Prostate gland (tissue), 2 donors: ENCODE measurements at places on chromosomes 11 and 22. TPM values are rescaled to one million over a fixed set of nuclear protein-coding genes. Genes with fewer than 3 reads are reported as not detected.

DNA sequence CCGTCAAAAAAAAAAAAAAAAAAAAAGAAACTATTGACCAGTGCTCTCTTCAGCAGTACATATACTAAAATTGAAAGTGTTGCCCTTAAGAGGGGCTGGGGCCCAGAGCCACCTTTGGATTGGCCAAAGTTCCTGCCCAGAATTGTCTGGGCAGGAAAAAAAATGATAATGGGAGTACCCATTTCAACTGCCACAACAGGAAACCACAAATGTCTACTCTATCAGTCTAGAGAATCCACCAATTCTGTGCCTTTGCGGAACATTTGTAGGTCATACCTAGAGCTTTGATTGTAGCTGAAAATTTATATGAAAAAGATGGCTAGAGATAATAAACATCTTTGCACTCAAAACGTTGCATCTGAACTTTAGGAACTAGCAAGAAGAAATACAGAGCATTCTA, 69.4 kb downstream of the FAM76B start:
- no peak for DNase-seq

DNA sequence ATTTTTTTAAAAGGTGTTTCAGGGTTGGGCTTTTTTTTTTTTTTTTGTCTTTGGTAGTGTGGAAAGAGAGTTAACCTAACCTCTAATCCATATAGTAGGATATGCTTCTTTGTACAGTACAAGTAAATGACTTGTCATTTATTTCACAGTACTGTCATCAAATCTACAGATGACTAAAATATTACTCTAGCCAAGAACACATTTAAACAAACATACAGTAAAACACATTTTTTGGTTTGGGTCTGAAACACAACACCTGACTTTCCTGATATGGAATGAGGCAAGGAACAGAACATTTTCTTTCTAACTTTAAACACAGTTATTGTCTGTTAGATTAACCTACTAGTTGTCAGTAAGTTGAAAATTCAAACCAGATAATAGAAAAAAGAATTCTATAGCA, 68.1 kb downstream of the IMMP1L start:
- DNase-seq = no peak

The ETS1 gene
- 30.0 TPM for total RNA-seq

GRCh38 chr11:32137263-32137662, 46.4 kb downstream of the RCN1 start:
- DNase-seq = no peak

The XKR3 gene
- 0.74 TPM for total RNA-seq

GRCh38 chr11:68684385-68685356, at the start of gene GAL:
Gene GAL, plus strand, starts transcription at chr11:68684544. Its CDS starts 380 bp downstream, at chr11:68684924.
- no peak for DNase-seq

The DGAT2 gene
- 5.6 TPM for total RNA-seq

DNA sequence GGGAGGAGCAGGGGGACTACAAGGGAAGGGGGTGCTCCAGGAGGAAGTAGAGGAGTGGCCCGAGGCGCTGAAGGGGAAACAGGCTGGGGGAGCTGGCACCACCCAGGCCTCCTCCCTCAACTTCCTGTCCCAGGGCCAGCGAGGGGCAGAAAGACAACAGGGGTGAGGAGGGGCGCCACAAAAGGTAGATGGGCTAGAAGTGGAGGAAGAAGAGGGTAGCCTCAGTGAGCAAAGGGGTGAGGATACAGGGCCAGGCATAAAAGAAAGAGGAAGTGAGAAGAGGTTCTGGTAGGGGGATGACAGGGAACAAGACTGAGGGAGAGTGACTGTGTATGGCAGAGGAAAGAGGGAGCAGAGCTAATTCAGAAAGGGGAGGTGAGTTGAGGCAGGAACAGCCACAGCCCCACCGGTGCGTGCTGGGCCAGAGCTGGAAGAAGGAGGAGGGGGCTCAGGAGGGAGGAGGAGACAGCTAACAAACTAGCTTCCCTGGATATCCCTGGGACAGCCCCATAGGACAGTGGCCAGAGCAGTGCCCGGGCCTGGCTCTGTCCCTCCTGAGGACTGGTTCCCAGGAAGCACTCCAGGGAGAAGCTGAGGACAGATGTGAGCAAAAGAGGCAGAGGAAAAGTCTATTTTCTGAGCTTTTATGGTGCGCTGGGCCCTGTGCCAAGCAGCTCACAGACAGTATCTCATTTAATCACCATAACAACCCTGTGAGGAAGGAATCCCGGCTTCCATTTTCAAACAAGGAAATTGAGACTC, 8.5 kb downstream of the DCHS1 start:
- no peak for DNase-seq

DNA sequence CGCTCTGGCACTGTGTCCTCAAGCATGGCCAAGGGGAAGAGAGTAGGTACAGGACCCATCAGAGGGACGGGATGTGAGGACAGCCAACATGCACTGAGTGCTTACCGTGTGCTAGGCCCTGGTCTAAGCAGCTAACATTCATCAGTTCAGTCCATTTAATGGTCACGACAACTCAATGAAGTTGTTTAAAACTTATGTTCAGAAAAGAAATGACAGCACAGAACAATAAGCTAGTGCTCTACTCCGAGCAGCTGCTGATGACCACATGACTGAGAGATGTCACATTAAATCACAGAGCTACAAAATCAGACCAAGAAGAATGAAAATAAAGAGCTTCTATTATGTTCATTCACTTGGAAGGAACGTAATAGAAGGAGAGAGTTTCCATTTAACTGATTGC, 26.3 kb downstream of the PRDM10 start:
- DNase-seq = no peak

The TMEM191B gene
- total RNA-seq = not detected

DNA sequence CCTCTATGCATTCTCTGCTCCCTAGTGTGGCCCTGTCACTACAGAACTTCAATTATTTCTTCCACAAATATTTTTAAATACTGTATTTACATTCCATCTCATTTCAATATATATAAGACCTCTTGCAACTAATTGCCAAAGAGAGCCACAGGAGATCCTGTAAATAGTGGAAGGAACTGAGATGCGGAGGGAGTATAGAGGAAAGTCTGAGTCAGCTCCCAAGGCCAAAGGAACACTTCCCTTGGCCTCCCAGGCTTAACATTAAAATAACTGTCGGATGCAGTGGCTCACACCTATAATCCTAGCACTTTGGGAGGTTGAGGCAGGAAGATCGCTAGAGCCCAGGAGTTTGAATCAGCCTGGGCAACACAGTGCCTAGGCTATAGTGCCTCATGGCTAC, 31.2 kb downstream of the RBFOX2 start:
- no peak for DNase-seq

The FOLR3 gene
- not detected for total RNA-seq

The CCDC73 gene
- 0.09 TPM for total RNA-seq

GRCh38 chr11:94279996-94280395, 24.4 kb upstream of the IZUMO1R start:
- no peak for DNase-seq

DNA sequence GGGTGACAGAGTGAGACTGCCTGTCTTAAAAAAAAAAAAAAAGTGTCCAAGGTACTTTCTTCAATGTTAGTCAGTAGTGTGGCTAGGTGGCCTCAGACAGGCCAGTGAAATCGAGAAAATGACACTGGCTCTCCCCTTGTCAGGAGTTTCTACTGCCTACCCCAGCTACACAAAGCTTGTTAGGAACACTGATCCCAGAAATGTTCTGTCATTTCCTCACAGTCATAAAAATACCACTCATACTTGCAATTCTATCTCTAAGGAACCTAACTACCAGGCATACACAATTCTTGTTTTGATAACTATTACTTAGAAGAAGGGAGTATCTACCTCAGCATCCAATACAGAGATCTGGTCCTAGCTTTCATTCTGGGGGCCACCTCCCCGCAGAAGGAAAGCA, 31.3 kb downstream of the ATP6V1E1 start:
- DNase-seq = no peak

DNA sequence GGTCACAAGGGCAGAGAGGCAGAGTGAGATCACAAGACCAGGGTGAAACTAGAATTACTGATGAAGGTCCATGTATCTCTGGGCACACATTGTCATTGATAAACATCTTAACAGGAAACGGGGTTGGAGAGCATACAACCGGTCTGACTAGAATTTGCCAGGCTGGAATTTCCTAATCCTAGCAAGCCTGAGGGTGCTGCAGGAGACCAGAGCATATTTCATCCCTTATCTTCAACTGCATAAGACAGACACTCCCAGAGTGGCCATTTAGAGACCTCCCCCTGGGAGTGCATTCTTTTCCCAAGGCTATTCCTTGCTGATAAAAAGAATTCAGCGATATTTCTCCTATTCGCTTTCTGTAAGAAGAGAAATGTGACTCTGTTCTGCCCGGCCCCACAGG, 84.6 kb upstream of the IZUMO1R start:
- no peak for DNase-seq

DNA sequence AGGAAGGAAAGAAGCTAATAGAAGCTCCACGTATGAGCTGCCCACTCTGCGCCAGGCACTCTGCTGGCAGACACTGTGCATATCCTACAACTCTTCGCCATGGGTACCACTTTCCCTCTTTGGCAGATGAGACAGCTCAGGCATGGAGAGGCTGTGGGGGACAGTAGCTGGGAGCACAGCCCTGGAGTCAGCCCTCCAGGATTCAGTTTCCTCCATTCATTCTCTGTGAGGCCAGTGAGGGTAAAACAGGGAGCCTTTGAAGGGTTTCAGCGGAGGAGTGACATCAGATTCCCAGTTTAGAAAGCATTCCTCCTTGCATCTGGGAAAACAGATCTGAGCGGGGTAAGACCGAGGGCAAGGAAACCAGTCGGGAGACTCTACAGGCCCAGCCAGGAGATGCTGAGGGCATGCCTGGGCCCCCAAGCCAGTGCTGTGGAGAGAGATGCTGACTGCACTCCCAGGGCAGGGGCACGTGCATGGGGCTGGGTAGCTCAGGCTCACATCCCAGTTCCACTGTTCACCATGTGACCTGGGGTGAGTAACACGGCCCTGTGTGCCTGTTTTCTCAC, 58.3 kb upstream of the EMID1 start:
- DNase-seq = no peak

The CCDC34 gene
- 5.7 TPM for total RNA-seq

GRCh38 chr11:107924306-107924705, 3.9 kb upstream of the RAB39A start:
- DNase-seq = no peak

The DEUP1 gene
- 3.2 TPM for total RNA-seq

- DNase-seq = no peak
Observed at GRCh38 chr11:122242731-122243130, 126.7 kb upstream of the BLID start.

DNA sequence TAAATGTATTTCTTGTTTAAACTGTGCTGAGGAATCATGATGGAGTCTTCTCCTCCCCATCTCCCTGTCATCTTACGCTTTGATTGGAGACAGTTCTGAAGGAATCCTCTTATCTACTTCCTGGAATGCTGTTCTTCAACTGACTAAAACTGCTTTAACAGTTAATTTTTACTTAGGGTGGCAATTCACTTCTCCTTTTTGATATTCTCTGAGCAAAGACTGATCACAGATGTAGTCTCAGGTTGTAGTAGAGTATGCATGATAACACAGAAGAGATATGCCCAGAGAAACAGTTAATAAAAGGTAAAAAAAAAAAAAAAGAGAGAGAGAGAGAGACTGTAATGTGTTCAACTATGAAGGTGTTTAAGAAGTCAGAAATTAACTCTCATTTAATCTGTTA, 1.4 kb upstream of the CASP5 start:
- DNase-seq = no peak

DNA sequence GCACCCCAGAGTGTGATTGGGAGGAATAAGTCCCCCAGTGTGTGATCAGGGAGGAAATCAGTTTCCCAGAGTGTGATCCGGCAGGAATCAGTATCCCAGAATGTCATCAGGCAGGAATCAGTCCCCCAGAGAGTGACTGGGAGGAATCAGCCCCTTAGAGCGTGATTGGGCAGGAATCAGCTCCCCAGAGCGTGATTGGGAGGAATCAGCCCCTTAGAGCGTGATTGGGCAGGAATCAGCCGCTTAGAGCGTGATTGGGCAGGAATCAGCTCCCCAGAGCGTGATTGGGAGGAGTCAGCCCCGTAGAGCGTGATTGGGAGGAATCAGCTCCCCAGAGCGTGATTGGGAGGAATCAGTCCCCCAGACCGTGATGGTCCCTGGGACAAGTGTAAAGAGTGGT, 81.1 kb upstream of the EIF3D start:
- no peak for DNase-seq

DNA sequence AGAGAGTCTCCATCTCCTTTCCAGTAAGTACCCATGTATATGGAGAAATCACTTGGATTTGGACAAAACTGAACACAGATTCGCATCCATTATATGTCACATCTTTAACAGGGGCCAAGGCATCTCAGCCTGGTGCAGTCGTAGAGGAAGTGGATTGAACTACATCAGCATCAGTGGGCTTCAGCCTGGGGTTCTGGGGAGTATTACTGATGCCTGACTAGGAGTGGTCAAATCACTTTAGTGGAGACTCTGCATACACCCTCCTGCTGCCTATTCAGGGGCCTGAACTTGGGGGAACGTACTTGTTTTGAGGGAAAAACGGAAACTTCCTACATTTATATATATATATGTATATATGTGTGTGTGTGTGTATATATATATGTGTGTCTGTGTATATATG, 72.8 kb downstream of the GAB4 start:
- DNase-seq = no peak

DNA sequence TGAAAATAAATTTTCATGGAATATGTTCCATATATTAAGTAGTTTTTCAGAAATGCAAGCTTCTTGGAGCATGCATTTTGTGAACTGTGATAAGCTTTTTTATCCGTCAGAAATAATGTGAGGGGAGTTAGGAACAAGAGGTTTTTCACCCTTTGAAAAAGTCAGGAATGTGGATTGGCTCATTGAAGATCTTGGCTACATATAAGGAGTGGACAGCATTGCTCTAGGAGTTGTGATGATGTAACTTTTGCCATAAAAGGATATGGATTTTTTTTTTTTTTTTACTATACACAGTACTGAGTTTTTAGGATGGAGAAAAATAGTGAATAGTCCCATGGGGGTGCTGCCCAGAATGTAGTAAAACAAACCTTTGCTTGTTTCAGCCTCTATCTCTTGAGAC, 180.2 kb downstream of the NAV2 start:
- no peak for DNase-seq

The MMP7 gene
- total RNA-seq = 171 TPM

The OR2D2 gene
- not detected for total RNA-seq

DNA sequence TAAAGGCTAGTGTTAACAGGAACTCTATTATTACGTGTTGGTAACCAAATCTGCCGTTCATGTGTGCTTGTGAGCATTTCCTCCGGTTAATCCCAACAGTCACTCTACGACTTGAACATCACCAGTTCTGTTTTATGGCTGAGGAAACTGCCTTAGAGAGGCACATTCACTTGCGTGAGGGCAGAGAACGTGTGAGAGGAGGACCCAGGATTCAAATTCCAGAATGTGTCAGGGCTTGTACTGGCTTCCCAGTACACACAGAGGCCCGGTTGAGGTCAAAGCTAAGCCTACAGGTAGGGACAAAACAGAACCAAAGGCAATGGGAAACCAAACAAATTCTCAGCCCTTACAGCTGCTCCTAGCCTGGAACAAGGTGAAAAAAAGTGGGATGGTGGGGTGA, 66.9 kb upstream of the TENM4 start:
- peak; percentile 11 for DNase-seq

GRCh38 chr11:44962464-44962863, 11.8 kb upstream of the TP53I11 start:
- no peak for DNase-seq
